Activated CD8-positive, alpha-beta T cell treated with anti-CD3 and anti-CD28 coated beads for 36 hours (primary cell): ENCODE measurements at places on chromosomes 7 and 10. TPM values are rescaled to one million over a fixed set of nuclear protein-coding genes. Genes with fewer than 3 reads are reported as not detected.

DNA sequence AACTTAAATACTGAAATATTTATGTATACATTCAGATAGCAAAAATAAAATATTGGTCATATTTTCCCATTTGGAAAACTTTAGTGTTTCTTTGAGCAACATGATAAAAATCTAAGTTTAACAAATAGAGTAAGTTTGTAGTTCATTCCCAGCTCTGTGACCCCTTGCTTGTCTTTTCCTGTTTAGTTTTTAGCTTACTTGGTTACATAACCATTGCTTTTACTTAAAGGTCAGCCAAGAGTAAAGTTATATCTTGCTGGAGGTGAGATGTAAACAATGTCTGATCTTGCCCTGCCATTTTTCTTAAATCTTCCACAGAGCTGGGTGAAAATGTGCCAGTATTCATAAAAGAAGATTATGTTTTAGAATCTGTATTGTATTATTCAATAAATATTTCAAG, 46.7 kb upstream of the MDFIC start:
- H3K4me1 ChIP-seq, result no peaks in the 10 kb centered on the region
- no peak for DNase-seq
- H3K27me3 ChIP-seq, result no peaks in the 10 kb centered on the region
- H3K4me3 ChIP-seq, result no peak overlapping the region

ITPRID1 gene
- total RNA-seq, result not detected

GRCh38 chr10:42482411-42482810, 156.0 kb downstream of the ZNF33B start:
- peaks cover 7% of the 10 kb centered on the region for H3K27me3 ChIP-seq
- no peaks in the 10 kb centered on the region for H3K4me1 ChIP-seq
- no peak overlapping the region for H3K27ac ChIP-seq

ARHGEF35 gene
- 2.3 TPM for total RNA-seq

GRCh38 chr7:69739931-69740431, 141.7 kb downstream of the AUTS2 start:
- H3K4me3 ChIP-seq, result no peak overlapping the region
- no peak for DNase-seq
- H3K27ac ChIP-seq, result no peak overlapping the region
- H3K27me3 ChIP-seq, result peaks cover 7% of the 10 kb centered on the region

HTR7 gene
- total RNA-seq, result not detected

DNA sequence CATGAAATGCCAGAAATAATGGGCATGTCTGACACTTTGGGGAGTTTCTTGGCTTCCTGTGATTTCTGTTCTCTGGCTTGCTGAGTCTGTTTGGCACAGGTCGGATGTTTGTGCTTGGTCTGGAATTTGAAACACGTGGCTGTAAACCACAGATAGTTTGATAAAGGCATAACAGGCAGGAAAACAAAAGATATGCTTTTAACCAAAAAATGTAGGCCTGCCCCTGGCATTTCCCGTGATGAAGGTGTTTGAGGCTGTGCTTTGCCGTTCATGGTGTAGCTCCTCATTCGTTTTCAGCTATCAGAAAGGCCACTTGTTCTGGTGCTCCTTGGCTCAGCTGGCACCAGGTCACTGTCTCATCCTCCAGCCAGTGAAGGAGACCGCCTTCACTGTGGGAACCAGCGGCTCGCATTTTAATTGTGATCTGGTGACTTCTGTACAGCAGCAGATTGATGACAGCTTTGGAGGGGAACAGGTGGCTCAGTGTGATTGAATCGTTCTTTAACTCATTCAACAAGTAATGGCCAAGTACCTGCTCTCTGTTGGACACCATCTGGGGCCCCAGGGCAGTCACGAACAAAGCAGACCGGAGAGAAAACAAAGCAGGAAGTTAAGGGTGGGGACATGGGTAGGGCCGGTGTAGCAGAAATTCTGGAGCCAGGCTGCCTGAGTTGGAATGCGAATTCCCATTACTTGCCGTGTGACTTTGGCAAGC, 111.5 kb downstream of the CCNY start:
- H3K27ac ChIP-seq, result peak overlapping the region; percentile 87
- H3K4me3 ChIP-seq, result peak overlapping the region; percentile 28
- no peaks in the 10 kb centered on the region for H3K27me3 ChIP-seq
- peak; percentile 42 for DNase-seq
- H3K36me3 ChIP-seq, result peaks cover 25% of the 10 kb centered on the region

- H3K4me3 ChIP-seq, result no peak overlapping the region
- H3K36me3 ChIP-seq, result no peaks in the 10 kb centered on the region
- no peak overlapping the region for H3K27ac ChIP-seq
- peaks cover 5% of the 10 kb centered on the region for H3K27me3 ChIP-seq
- H3K4me1 ChIP-seq, result peaks cover 9% of the 10 kb centered on the region
Observed at GRCh38 chr7:155257482-155258225, 40.0 kb upstream of the INSIG1 start.

DNA sequence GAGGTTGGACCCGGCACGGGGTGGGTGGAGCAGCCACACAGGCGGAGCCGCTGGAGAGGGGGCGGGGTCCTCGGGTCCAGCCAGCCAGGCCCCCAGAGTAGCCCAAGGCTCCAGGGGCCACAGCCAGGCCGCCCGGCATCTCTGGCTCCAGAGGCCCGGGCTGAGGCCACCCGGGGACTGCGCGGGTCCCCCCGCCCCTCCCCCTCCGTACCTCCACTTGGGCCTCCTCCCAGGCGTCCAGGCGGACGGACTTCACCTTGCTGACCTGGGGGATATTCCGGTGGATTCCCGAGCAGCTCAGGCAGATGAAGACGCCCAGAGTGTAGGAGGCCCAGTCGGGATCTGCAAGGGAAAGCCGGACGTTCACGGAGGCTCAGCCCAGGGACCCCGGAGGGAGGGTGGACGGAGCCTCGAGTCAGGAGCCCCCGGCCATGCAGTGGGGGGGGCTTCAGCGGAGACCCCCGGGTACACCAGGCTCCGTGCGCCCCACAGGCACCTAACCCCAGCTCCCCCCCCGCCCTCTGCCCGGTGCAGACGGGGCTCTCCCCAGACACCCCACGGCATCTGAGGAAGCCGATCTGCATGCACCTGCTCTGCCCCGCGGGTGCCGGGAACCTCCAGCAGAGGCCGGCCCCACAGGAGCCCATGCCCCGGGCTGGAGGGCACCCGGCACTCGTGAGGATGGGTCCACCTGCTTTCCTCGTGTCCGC, 19.2 kb downstream of the ADAP1 start:
- no peak overlapping the region for H3K4me3 ChIP-seq
- H3K36me3 ChIP-seq, result peaks cover 50% of the 10 kb centered on the region
- no peak overlapping the region for H3K27ac ChIP-seq
- no peak for DNase-seq

LRRC17 gene
- not detected for total RNA-seq

GRCh38 chr7:1448958-1449357, 10.3 kb downstream of the MICALL2 start:
- no peaks in the 10 kb centered on the region for H3K4me1 ChIP-seq
- no peak overlapping the region for H3K27ac ChIP-seq
- no peak overlapping the region for H3K4me3 ChIP-seq
- H3K27me3 ChIP-seq, result no peaks in the 10 kb centered on the region
- H3K36me3 ChIP-seq, result no peaks in the 10 kb centered on the region
